Lung microvascular endothelial cell (primary cell): ENCODE measurements at places on chromosomes 4 and X. TPM values are rescaled to one million over a fixed set of nuclear protein-coding genes. Genes with fewer than 3 reads are reported as not detected.

The PDE5A gene
- 2.6 and 3.3 TPM in 2 replicates for total RNA-seq

- no peak for DNase-seq
These were observed 78.7 kb downstream of the SUPT20HL2 start for GRCh38 chrX:24235084-24235710.

GRCh38 chrX:418927-419729 is 32.4 kb upstream of the PPP2R3B start:
- no peak for DNase-seq

The HELT gene
- not detected in 2 replicates for total RNA-seq
